Fibroblast of gingiva (primary cell): ENCODE measurements at places on chromosomes 4 and X.

GRCh38 chrX:111123125-111123524 is 27.1 kb downstream of the PAK3 start:
- DNase-seq = no peak

- DNase-seq = no peak
Observed at GRCh38 chrX:153238361-153238760, 59.3 kb downstream of the MAGEA1 start.

DNA sequence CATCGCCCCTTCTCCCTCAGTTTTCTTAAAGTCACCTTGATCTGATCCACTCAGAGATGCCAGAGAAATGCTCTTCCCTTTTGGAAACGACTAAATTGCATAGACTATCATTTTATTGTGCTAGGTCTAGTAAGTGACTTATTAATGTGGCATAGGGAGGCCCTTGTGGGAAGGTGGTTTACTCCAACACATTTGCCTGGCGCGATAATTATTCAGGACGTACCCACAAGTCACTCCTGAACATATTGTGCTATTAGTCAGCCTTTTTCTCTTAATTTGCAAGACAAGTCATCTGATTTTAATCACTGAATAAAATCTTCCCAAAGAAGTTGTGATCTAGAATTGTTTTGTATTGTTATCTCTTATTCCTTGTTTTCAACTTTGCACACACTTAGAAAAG is 7.6 kb downstream of the ENPEP start:
- DNase-seq = peak; percentile 9

DNA sequence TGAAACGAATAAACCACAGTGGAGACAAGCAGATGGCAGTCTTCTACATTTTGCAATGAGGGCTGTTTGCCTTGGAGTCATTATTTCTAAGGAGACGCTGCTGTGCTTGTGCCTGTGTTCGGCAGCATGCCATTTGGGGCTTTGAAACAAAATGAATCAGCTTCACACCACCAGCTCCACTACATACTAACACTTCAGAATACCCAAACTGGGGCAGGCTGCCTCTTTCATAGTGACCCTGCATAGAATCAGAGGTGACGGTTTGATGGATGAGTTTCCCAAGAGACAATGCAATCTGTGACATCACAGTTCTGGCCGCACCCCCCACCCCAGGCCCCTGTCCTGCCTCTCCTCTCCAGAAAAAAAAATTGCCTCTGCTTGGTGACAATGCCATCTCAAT is 57.1 kb upstream of the MID1 start:
- peak; percentile 2 for DNase-seq

- no peak for DNase-seq
Observed at GRCh38 chrX:65902011-65902410, 137.9 kb downstream of the VSIG4 start.

- DNase-seq = no peak
Observed at GRCh38 chr4:102959496-102959895, 60.0 kb downstream of the SLC9B1 start.

DNA sequence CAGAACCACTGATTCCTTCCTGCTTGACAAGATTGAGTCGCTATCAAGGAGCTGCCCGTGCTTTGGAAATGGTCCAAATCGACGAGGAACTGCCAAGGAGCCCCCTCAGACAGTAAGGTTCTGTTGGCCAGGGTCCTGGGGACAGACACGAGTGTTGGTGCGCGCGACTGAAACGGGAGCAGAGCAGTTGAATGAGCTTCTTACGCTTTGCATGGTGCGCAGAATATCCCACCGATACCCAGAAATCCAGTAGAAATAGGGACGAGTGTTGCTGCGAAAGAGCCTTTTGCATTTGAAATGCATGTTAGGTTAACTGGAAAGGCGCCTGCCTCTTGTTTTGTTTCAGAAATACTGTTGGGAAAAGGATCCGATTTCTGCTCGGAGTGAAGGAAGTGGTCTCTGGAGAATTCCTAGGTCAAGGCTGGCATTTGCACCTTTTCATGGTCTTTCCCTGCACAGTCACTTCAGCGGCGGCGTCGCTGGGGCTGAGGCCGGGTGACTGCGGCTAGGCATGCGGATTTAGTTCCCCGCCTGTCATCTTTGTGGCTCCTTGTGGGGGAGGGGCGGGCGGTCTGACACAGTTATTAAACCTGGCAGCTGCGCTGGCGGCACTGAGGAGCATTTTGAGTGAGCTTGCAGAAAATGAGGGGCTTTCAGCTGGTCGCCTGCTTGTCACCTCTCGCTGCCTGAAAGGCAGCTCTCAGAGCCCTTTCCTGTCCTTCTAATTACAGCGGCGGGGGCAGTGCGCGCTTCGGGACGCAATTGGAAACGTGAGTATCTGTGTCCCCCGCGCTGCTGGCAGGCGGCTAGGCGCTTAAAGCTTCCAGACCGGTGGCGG is 51.5 kb upstream of the TRIM2 start:
- DNase-seq = no peak

- DNase-seq = no peak
Observed at GRCh38 chr4:57448901-57449300, 338.7 kb upstream of the IGFBP7 start.

- no peak for DNase-seq
Observed at GRCh38 chr4:128480945-128481344, 193.3 kb upstream of the PGRMC2 start.

GRCh38 chrX:141732031-141732430 is 33.5 kb upstream of the SPANXD start:
- DNase-seq = peak; percentile 57

GRCh38 chr4:109412776-109413175 is 20.8 kb upstream of the SEC24B start:
- no peak for DNase-seq

DNA sequence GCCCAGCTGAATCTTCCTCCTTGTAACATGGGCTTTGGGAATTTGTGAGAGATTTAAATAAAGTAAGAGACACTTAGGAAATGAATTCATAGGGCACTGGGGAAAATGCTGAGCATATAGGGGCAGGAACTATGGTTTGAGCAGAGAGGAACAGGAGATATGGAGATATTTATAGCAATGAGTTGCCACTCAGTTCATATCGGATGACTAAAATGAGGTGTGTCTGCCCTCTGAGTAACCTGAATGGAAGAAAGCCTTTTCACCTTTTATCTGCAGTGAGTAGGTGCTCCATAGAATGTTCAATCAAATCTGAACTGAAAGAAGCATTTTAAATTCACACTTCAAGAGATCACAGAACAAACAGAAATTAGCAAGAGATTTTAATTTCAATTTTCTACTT is 105.7 kb downstream of the CEP44 start:
- DNase-seq = no peak

- no peak for DNase-seq
Observed at GRCh38 chr4:155521382-155521781, 144.6 kb upstream of the MAP9 start.

DNA sequence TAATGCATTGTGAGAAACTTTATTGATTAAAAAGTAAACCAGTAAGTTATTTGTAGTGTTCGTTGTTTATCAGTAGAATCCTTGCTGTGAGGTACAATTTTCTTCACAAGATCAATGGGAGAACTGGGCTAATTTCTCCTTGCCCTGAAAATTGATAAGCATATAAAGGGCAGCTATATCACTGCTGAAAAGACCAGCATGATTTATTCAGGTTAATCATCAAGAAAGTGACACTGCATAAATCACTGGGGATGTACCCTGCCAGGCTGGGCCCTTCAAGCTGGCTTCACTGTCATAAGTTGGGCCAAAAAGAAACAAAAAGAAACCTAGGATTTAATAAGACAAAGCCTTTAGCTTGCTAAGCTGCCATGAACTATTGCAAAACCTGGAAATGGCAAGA is 746.7 kb downstream of the STPG2 start:
- no peak for DNase-seq

GRCh38 chr4:15958562-15958961 is 4.4 kb downstream of the FGFBP2 start:
- no peak for DNase-seq

GRCh38 chr4:75004755-75005668 is 72.1 kb downstream of the PARM1 start:
- no peak for DNase-seq

GRCh38 chr4:6492861-6493657 is 20.6 kb upstream of the PPP2R2C start:
- no peak for DNase-seq

- DNase-seq = no peak
Observed at GRCh38 chrX:24019448-24019847, 7.5 kb downstream of the KLHL15 start.

DNA sequence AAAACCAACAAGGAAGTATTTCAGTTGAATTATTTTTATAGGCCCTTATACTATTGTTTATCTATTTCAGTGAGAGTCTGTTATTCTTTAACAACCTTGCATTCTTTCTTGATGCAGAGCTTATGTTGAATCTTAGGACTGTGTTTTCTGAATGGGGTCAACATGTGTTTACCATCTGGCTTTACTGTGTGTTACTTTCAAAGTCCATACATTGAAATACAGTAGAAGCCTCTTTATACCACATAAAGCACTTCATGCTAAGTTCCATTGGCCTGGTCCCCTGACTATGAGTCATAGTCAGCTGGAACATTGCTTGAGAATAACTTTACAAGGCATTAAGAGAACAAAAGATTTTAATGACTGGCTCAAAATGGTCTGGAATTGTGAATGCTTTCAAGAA is 152.6 kb downstream of the GASK1B start:
- DNase-seq = peak; percentile 86

- no peak for DNase-seq
Observed at GRCh38 chrX:119101168-119101567, 26.4 kb downstream of the KIAA1210 start.

GRCh38 chr4:150116506-150116905 is 38.3 kb downstream of the DCLK2 start:
- DNase-seq = no peak

DNA sequence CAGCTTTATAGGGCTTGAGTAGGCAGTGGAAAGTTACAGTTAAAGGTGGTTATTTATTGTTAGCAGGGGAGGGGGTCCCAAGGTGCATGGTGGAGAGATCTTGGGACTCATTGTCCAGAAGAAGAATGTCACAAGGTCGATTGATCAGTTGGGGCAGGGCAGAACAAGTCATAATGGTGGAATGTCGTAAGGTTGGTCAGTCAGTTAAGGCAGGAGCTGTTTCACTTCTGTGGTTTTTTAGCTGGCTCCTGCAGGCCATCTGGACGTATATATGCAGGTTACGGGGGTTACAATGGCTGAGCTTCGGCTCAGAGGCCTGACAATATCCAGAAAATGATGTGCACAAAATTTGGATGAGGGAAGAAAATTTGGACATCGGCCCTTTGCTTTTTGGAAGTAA is 7.1 kb downstream of the OFD1 start:
- DNase-seq = no peak

- no peak for DNase-seq
Observed at GRCh38 chr4:73741031-73741749, 821 bp downstream of the CXCL8 start.

DNA sequence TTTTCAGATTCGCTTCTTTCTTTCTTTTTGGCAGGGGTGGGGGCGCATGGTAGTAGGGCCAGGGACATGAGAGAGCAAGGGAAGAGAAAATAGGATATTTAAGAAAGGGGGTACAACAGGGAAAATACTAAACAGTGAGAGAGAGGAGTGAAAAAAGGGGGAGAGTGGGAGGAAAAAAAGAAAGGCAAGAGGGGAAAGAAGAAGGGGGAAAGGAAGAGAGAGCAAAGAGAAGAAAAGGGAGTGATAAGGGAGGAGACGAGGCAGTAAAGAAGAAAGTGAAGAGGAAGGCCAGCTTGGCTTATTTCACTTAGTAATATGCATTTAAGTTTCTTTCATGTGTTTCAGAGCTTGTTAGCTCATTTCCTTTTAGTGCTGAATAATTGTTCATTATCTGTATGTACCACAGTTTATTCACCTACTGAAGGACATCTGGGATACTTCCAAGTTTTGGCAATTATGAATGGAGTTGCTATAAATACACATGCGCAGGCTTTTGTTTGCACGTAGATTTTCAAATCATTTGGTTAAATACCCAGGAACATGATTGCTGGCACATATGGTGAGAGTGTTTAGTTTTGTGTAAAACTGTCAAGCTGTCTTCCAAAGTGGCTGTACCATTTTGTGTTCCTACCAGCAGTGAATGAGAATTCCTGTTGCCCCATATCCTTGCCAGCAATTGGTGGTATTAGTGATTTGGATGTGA is 37.3 kb downstream of the CASP6 start:
- no peak for DNase-seq

DNA sequence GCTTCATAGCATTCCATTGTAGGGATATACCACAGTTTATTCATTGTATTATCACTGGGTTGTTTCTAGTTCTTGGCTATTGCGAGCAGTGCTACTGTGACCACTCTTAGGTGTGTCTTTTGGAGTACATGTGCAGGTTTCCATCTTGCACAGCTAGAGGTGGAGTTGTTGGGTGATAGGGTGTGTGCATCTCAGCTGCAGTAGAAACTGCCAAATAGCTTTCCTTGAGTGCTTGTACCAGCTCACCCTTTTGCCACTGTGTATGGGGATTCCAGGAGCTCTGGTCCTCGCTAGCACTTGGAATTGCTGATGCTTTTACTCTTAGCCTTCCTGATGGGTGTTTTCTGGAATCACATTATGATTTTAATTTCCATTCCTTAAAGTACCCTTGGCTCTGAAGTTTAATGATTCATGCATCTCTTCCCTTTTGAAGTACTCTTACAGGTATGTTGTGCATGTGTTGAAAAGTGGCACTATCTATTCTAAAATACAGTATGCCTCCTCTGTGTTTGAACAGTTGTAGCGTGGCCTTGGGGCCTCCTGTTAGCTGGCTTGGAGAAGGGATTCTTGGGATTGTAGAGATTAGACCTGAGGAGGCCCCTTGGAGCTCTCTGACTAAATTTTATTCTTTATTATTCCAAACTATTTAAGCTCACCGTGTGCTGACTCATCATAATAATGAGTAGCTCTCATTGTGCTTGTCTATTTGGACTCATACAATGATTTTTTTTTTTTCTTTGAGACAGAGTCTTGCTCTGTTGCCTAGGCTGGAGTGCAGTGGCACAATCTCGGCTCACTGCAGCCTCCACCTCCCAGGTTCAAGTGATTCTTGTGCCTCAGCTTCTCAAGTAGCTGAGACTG is 38.4 kb downstream of the HTT start:
- no peak for DNase-seq

- DNase-seq = no peak
Observed at GRCh38 chrX:9538544-9539045, 73.7 kb downstream of the TBL1X start.

DNA sequence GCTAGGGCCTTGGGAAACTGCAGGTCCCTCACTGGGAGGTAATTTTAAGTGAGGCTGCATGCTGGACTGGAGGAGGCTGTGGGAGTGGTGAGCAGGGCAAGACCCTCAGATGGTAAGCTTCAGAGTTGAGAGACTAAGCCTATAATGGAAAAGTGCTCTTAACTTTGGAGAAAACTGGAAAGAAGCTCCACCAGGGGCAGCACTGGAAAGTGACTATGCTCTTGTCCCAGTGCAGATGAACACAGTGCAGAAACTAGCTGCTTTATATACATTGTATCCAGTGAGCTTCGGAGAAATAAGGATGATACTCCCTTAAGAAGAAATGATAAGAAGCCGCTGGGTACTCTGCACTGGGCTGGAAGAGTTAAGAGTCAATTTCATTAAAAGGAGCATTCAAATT is 3.2 kb upstream of the MAGEB2 start:
- DNase-seq = no peak

GRCh38 chr4:184380707-184381106 is 93.6 kb downstream of the IRF2 start:
- no peak for DNase-seq

GRCh38 chr4:108107729-108108382 is 60.9 kb downstream of the LEF1 start:
- DNase-seq = no peak
